Neural progenitor cell (in vitro differentiated cells): ENCODE measurements at places on chromosomes 4 and X.

GRCh38 chr4:27407616-27408015, 547.0 kb downstream of the STIM2 start:
- DNase-seq: no peak

DNA sequence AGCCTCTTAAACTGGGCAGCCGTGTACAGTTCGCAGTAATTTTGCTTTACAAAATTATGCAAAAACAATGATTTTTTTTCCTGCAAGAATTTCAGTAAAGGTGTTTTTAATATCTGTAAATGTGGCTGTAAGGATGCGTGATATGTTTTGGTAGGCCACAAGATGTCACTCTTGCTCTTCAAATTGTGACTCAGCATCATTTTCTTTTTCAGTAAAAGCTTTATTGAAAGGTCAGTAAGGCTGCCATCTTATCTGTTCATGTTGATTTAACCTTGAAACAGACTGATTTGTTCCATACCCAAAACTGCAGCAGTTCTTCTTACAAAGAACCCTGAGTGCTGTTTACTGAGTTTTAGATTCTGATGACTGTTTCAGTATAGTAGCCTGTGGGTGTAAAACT, 39.9 kb downstream of the TXLNG start:
- peak; percentile 36 for DNase-seq

DNA sequence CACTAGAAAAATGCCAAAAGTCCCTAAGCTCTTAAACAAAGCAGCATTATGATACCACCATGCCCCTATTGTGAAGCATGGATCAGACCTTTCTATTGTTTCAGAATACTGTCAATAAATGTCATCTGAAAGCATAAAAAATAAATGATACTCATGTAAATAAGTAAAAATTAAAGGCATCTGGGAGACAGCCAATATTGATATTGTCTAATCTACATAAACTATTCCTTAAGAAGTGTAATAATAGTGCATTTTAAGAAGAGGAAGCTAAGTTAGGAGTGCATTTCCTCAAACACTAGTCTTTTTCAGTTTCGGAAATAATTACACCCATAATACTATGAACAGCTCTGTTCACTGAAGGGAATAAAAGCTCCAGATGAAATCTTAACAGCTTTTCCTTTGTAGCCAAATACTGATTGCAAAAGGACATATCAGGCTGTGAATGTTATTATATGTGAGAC, 181.6 kb downstream of the SPOCK3 start:
- DNase-seq: no peak

GRCh38 chr4:73985528-73985852, 2.5 kb downstream of the PPBP start:
- no peak for DNase-seq

DNA sequence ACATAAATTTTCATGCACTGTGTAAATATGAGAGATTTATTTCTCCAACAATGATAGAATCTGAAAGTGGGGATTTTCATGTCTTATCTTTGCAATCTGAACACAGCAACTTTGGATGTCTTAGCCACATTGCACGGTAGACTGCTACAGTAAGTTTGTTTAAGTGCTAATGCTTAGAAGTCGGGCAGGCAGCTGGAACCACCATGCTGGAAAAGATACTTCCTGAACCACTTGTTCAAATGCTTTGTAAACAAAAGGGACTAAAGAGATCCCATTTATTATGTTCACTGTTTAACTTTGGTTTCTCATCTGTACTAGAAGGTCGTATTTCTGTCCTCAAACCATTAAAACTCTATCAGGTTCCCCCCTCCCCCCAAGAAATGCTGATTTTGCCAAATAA, 555.9 kb upstream of the DIPK2B start:
- DNase-seq: no peak

DNA sequence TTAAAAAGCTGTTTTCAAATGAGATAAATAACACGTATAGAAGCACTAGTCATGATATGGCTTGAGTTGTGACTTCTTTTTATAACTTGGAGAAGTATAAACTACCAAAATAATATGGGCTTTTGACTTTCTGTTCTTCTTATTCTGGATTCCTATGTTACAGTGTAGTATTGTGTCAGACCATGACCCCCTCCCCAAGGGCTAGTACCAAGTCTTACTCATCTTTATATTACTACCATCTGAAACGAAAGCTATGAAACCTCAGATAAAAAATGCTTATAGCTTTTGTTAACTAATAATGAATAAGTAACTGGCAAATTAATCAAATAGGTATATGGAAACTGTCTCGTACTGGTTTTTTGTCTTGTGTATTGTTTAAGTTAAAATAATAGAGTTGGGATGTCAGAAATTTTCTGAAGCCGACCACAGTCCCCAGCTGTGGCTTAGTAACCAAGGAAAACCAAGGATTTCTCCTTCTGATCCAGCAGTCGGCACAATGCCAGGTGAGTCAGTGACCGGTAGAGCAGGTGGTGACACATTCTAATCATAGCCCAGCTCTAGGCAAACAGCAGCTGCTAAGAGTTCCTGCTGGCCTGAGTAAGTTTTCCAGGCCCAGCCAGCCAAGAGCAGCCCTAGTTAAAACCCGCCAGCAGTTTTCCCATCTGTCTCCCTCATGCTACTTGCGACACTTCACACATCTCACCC, 163.3 kb upstream of the PRDX4 start:
- no peak for DNase-seq

DNA sequence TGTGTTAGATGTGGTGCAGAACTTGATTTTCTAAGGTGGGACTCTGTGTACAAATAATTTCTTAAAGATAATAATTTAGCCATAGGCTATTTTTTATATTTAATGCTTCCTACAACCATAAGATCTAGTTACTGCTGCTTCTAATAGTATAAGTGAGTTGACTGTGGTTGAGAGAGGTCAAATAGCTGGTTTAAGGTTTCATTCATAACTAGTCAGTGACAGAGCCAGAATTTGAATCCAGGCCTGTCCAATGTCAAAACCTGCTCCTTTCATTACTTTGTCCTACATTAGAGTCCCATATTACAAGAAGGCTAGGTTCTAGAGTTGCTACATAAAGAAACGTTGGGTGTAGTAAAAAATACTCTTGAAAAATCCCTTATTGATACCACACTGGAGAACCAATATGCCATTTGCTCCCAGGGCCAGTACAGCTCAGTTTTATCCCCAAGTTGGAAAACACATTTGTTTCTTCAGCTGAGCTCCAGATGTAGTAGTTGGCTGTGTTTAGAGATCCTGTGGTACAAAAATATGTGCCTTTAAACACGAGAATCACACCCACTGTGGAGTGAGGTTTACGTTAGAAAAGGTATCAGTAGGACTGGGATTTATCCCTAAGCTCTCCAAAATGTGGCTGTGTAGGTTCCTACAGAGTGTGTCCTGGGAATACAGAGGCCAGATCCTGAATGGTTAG, 84.3 kb downstream of the REPS2 start:
- DNase-seq: no peak

DNA sequence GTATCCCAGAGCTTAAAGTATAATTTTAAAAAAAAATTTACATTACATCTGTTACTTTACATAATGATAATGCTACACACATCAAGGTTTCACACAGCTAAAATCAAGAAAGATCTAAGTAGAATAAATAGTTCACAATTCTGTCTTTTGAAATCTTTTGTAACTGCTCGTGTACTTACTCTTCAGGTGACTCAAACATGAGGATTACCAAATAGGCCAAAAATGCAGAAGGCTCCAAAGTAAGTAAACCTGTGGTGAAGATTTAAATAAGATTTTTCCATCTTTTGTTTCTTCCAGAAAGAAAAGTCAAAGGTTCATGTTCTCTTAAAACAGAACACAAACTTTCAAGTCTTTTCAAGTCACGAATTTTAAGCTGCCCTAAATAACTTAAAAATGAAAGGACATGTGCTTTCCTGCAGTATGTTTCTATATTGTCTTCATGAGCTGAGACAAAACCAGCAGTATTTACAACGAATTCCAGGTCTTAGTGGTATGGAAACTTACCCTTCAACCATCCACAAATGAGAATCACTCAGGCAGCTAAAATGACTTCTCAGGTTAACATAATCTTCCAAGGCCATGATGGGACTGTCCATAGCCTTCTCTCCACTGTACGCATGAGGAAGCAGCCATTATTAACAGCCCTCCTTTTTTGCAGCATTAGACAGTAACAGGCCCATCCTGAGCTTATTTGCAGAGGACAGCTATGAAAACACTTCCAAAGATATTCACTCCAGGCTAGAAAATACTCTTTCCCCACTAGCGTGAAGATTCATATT, 172.8 kb upstream of the EDNRA start:
- DNase-seq: no peak
